ENCODE measurements at places on chromosomes 7 and 10.
A peak's percentile ranks its signal among the peaks of the same experiment; 100 is the strongest.

GRCh38 chr10:60896033-60896432, 48.0 kb downstream of the RHOBTB1 start:
- no peak for DNase-seq

- DNase-seq: peak; percentile 70
These were observed 8.0 kb upstream of the EPHA1 start for GRCh38 chr7:143416565-143417149.

DNA sequence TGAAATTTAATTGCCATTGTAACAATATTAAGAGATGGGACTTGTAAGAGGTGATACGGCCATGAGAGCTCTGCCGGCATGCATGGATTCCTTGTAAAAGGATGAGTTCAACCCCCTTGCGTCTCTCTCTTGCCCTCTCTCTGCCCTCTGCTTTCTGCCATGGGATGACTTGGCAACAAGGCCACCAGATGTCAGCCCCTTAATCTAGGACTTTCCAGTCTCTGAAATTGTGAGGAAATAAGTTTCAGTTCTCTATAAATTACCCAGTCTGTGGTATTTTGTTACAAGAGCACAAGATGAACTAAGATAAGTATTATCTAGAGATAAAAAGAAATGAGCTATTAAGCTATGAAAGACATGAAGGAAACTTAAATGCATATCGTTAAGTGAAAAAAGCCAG, 145.7 kb upstream of the AHR start:
- DNase-seq: no peak

DNA sequence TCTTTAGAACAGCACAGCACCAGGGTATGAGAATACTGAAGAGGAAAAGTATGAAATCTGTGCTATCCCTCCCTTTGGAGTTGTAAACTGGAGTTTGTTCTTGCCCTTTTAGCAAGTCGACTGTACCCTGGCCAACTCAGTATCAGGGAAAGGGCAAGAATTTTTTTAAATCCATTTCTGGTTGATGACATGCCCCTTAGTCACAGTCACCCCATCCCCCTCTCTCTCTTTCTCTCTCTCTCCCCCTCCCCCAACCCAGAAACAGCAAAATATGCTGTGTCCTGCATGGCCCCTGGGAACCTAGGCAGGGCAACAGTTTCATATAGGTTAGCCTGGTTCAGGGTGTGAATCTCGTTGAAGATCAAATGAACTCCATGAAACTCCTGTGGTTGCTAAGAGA, 177.7 kb upstream of the ADO start:
- DNase-seq: no peak

DNA sequence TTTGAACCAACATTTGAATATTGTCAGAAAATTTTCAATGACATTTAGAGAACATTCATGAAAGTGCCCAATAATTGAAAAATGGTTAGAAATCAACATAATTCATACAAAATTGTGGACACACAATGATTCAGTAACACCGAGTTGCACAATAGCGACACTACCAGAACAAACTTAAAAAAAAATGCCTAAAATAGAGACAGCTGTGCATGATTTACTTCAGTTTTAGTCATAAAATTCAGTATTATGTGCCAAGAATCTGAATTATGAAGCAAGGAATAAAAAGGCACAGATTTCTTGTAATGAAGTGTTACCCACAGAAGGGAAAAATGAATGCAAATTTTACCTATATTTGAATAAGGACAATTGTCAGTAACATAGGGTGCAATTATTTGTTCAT, 396.0 kb downstream of the SEMA3D start:
- DNase-seq: no peak

DNA sequence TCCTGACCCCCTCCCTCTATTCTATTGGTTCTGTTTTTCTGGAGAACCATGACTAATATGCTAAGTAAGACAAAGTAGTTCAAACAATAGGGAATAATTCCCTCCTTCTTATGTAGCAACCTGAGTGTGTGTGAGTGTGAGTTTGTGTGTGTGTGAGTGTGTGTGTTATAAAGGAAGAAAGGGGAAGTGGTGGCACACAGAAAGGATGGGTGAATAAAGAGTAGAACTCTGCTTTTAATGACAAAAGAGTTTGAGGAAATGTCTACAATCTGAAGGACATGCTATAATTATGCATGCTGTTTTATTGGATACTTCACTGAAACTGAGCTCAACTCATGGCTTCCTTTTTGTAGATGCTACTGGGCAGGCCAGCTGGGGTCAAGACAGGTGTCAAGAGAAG, 489.5 kb downstream of the REEP3 start:
- DNase-seq: no peak

- no peak for DNase-seq
These were observed 21.2 kb downstream of the PDIA4 start for GRCh38 chr7:149007146-149007545.

GRCh38 chr10:132886211-132887099, 55.9 kb downstream of the CFAP46 start:
- DNase-seq: no peak

DNA sequence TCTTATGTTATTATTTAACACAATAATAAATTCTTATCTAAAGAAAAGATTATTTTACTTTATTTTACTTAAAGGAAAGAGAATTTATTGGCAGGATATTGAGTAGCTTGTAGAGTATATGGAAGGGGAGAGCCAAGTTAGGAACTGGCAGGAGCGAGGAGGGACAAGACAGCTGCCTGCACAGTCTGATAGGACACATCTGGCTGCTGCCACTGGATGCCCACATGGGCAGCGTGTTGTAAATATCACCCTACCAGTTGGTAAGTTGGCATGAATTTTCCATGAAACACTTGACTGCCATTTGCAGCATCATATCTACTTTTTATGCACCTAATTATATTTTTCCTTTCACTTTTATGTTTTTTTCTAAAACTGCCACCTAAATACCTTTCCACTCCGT, 19.6 kb downstream of the SRI start:
- no peak for DNase-seq

DNA sequence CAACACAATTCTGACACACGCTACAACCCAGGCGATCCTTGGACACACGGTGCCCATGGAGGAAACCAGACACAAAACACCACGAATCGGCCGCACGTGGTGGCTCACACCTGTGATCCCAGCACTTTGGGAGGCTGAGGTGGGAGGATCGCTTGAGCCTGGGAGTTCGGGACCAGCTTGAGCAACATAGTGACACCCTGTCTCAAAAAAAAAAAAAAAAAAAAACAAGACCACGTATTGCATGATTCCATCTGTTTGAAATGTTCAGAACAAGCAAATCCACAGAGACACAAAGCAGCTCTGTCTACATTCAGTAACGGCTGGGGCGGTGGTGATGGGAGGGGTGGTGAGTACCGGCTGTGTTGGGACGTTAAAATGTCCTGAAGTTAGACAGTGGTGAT, 25.2 kb downstream of the ADAP1 start:
- no peak for DNase-seq

- no peak for DNase-seq
These were observed 41.4 kb downstream of the SYPL1 start for GRCh38 chr7:106070567-106071254.

- DNase-seq: no peak
These were observed 73.4 kb downstream of the LYZL2 start for GRCh38 chr10:30556189-30556588.

DNA sequence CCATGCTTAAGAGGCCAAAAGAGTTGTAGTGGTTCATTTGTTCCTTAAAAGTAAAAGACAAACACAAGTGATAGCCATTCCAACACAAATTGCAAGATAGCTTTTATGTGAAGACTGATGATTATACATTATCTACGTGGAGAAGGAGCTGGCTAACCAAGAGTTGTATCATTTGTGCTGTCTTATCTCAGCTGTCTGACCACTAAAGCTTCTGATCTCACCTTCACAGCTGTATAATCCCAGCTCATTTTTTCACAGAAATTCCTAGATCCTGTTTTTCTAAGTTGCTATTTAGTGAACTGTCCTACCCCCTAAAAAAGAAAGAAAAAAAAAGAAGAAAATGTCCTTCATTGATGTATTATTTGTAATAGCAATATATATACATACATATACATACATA, 9.8 kb downstream of the USP6NL start:
- no peak for DNase-seq

DNA sequence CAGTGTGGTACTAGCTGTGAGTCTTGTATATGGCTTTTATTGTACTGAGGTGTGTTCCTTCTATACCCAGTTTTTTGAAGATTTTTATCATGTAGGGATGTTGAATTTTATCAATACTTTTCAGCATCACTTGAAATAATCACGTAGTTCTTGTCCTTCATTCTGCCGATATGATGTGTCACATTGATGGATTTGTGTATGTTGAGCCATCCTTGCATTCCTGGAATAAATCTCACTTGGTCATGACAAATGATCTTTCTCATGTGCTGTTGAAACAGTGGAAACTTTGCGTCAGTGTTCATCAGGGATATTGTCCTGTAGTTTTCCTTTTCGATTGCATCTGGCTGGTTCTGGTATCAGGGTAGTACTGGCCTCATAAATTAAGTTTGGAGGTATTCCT, 7.1 kb upstream of the PRKAR1B start:
- no peak for DNase-seq

GRCh38 chr7:23661385-23661784, 18.6 kb upstream of the FAM221A start:
- DNase-seq: no peak

DNA sequence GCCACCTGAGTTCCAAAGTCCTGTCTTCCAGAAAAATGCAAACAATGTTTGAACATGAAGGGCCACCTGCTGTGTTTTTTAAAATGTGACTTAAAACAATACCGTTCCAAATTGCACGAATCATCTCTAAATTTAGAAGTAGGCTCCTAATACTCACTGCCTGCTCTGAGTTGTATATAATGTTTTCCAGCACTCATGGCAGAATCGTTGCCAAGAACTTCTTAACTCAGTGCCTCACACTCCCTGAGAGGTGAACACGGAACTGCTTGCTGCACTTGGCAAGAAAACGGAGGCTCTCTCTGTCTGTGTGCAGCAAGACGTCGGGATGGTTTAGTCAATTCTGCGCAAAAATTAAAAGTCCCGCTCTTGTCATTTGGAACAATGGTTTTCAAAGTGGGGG, 757.3 kb upstream of the AUTS2 start:
- no peak for DNase-seq

DNA sequence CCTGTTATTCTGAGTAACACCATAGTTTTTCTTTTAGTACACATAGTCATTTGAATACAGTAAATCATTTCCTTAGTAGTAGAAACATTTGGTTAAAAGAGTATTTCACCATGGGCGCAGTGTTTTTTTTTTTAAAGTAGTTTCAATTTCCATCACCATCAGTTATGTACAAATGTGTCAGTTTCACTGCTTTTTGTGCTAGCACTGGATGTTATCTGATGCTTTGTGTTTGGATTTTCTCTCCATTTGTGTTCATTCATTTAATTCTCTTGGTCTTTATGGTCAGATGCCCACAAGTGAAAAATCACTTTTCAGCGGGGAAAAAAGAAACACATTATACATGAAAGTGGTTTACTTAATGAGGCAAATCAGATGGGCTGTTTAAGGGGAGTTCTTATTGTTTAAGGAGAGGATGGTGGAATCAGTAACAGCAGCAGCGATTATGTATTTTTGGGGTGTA, 16.0 kb upstream of the HK1 start:
- DNase-seq: no peak

- no peak for DNase-seq
These were observed 1.2 kb upstream of the CHAT start for GRCh38 chr10:49612513-49613164.

DNA sequence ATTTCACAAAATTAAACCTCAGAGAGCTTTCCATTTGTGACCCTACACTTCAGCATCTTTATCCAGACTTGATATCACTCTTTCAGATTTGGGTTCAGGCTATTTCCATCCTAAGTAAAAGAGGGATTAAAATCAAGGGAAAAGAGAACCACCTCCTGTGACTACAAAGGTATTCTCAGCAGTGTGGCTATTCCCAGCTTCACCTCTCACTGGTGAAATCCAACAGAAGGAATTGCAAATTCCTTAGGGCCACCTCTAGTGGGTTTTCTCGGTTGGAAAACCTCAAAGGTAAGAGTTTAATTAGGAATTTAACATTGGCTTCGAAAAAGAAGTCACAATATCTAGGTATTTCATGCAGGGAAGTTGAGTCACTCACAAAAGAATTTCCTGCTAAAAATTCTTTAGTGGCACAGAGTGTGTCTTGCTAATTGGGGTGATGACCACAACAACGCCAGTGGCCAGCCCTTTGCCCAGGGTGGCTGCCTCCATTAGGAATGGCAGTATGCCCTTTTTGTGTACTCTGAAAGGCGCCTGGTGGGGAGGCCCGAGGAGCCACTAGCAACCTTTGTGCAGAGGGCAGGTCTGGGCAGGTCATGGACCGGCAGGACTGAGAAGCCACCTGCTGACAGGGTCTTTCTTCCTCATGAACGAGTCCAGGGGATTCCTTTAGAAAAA, 52.2 kb downstream of the SEM1 start:
- DNase-seq: no peak

- no peak for DNase-seq
These were observed 102.0 kb downstream of the WNT2 start for GRCh38 chr7:117220836-117221235.

GRCh38 chr7:111953611-111954010, 252.6 kb downstream of the DOCK4 start:
- no peak for DNase-seq

DNA sequence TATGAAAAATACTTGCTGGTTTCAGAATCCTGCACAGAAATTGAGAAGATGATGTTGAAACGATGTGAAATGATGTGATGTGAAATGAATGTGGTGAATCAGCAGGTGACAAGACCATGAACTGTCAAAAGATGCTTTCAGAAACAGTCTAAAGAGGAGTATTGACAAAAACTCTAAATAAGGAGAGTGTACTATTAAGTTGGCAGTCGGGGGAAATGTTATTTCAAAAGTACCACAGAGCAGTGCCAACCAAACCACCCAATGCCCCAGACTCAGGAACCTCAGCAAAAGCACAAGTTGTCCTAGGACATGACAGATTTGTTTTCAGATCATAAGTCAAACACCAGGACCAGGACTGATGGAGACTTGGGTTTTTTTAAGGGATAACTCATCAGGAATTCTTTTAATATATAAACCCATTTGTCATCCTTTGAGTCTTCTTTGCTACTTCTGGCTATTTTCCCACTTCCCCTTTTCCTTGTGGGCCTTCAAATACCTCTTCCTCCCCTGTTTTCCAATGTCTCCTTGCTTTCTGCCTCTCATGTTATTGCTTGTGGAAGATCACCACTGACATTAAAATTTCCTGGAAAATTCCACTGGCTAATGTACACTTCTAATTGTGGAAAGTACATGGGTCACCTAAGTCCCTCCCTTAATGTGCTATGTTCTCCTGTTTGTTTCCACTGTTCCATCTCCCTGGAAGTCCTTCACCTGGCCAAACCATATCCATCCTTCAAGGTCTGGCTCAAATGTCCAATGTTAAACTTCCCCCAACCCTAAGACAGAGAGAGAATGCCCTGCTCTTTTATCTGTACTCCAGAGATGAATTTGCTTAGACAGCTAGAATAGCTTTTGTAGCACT, 10.2 kb upstream of the PPP1R3C start:
- no peak for DNase-seq

GRCh38 chr7:84640637-84641036, 446.0 kb upstream of the SEMA3A start:
- no peak for DNase-seq

DNA sequence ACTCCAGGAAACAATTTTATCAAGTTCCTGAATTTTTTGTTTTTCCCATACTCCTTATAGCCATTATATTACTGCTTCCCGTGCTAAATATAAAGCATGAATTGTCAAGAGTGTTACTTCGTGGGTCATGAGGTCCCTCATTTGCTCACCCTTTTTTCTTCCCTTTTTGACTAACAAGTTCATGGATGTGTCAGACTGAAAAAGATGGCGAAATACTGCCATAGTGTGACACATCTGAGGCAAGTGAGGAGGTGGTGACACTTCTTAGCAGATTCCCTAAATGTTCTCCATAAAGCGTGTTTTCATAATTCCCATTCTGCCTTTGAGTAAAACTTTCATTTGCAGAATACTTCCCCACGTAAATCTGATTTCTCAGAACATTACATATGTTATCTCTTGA, 269.6 kb upstream of the FZD1 start:
- no peak for DNase-seq

Measured in H54 (cell line).